ENCODE measurements at places on chromosomes 3 and 15.

DNA sequence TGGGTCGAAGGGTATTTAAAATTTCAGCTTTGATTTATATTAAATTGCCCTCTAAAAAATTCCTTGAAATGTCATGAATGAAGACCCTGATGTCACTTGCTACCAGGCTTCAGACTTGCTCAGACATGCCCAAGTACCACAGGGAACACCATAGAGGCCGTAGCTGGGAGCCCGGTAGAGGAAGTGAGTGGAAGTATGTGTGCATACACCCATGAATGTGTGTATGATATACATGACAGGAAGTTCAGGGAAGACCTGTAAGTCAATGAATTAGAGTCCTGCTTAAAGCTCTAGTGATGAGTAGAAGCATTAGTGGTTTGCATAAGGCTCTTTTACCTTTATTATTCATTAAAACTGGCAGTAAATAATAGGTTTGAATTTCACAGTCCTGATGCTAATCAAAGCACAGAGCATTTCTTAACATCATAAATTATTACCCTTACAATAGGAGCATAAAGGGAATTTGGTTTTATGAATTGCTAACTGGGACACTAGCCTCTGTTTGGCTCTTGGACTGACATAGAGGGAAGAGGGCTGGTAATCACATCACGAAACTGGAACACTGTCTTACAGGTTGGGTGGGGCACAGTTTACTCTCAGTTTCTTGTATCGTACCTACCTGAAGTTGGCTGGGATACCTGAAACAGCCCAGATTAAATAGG is 144.4 kb downstream of the CHST2 start:
- no peak for DNase-seq

DNA sequence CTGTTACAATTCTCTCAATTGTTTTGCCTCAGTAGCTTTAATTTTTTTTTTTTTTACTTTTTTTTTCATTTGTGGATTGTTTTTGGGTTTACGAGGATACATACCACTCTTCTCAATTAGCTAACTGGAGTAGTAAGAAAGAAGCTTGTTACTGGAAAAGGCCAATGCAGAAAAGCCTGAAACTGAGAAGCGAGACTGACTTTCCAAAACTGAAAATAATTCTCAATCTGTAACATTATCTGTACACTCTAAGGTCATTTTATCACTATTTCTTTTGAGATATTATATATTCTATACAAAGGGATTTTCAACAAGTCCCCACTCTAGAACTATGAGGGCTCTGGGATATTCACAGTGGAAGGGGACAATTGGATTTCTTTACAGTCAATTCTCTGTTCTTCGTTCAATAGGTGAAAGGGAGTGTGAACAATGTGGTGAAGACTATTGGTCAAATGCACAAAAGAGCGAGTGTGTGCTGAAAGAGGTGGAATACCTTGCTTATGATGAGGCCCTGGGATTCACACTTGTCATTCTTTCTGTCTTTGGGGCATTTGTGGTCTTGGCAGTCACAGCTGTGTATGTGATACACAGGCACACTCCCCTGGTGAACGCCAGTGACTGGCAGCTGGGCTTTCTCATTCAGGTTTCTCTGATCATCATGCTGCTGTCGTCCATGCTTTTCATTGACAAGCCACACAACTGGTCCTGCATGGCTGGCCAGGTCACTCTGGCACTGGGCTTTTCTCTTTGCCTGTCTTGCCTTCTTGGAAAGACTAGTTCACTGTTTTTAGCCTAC is 83.9 kb upstream of the KCNAB1 start:
- DNase-seq, result no peak

DNA sequence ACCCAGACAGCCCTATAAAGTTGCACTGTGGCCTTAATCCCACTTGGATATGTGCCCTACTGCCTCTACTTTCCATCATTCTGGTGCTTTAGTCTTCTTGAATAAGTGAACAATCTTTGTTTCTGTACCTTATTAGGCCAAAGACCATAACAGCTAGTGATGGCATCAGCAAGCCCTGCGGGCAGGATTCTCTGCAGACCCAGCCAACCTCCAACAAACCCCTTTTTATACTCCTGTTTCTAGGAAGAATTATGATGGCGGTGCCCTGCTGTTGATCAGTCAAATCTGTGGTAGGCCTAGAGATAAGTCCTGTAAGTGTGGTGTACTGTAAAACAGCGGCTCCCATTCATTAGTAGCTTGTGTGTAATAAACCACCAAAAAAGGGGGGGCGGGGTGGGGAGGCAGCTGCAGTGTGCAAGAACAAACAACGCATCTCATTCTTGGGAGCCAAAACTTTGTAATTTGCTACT is 40.5 kb downstream of the SOX2 start:
- no peak for DNase-seq

DNA sequence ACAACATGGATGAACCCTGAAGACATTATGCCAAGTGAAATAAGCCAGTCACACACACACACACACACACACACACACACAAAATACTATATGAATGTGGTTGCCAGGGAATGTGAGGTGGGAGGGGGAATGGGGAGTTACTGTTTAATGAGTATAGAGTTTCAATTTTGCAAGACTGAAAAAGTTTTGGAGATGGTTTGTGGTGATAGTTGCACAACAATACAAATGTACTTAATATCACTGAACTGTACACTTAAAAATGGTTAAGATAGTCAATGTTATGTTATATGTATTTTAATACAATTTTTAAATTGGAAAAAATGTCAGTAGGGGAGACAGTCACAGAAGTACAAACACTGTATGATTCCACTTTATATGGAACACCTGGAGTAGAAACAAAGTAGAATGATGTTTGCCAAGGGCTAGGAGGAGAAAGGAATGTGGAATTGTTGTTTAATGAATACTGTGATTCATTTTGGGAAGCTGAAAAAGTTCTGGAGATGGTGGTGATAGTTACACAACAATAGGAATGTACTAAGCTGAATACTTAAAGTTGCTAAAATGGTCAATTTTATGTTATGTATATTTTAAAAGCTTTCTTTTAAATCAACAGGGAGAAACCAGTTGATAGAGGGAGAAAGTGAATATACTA is 76.6 kb downstream of the RPL39L start:
- no peak for DNase-seq

DNA sequence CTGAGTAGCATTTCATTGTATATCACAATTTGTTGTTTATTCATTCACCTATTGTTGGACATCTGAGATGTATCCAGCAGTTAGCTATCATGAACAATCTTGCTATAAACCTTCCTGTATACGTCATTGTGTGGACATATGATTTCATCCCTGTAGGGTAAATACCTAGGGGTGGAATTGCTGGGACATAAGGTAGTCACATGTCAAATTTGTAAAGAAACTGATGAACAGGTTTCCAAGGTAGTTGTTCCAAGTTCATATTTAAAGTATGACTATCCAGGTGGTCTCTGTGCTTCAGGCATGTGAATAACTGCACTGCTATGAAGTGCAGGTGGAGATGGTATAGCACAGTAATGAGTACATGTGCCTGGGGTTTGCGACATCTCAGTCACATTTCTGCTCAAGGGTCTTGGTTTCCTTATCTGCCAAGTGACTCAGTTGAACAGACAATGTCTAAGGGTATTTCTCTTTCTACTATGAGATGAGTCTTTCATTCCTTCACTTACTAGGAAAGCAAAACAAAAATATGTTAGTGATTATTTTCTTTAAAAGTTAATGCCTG is 229.0 kb upstream of the HES1 start:
- no peak for DNase-seq

- DNase-seq, result no peak
These were observed 47.0 kb downstream of the ZNF609 start for GRCh38 chr15:64507293-64507802.

GRCh38 chr15:44530653-44531052 is 6.3 kb upstream of the EIF3J start:
- DNase-seq, result no peak

GRCh38 chr3:23017801-23018200 is 185.3 kb upstream of the UBE2E2 start:
- no peak for DNase-seq

GRCh38 chr3:21331857-21332256 is 419.2 kb downstream of the ZNF385D start:
- DNase-seq, result no peak

DNA sequence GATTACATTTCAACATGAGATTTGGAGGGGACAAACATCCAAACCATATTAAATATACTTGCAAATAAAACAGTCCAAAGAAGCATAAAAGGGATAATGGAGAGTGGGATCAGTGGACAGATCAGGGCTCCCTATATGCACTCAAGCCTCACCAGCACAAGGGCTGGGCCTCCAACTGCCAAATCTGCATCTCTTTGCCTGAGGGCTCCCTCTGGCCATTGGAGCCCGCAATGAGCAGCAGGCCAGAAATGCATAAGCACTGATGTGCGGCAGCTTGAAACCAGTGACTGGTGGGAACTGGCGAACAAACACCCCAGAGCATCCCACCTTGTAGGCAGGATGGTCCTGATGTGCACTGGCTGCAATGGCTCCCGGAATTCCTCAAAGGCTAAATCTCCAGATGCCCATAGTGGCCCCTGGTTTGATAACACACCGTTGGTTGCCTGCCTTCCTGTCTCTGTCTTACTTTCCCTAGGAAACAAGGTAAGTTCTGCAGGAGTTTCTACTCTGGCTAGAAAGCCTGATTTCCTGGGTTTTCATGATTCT is 55.9 kb upstream of the POMGNT2 start:
- no peak for DNase-seq
